ENCODE measurements at places on chromosomes 3 and 15. TPM values are rescaled to one million over a fixed set of nuclear protein-coding genes. Genes with fewer than 3 reads are reported as not detected.

- H3K4me1 ChIP-seq = peaks cover 6% of the 10 kb centered on the region
- no peaks in the 10 kb centered on the region for H3K27me3 ChIP-seq
- DNase-seq = no peak
- H3K4me3 ChIP-seq = no peak overlapping the region
Observed at GRCh38 chr15:92164327-92165000, 229.2 kb upstream of the ST8SIA2 start.

GRCh38 chr3:119781330-119782198 is at the start of gene NR1I2:
Gene NR1I2, plus strand, starts transcription at chr3:119782101.
- no peak for DNase-seq
- H3K27ac ChIP-seq = no peak within 1 kb of the TSS
- no peak within 1 kb of the TSS for H3K4me3 ChIP-seq
- H3K4me1 ChIP-seq = peaks cover 9% of the 10 kb centered on the region
- no peaks in the 10 kb centered on the region for H3K36me3 ChIP-seq

GRCh38 chr3:29279806-29280205 is 1.1 kb upstream of the RBMS3 start:
- peaks cover 31% of the 10 kb centered on the region for H3K4me1 ChIP-seq
- DNase-seq = no peak
- H3K4me3 ChIP-seq = no peak overlapping the region
- peaks cover 10% of the 10 kb centered on the region for H3K27me3 ChIP-seq

- no peak overlapping the region for H3K4me3 ChIP-seq
- H3K27ac ChIP-seq = no peak overlapping the region
- H3K27me3 ChIP-seq = peaks cover 15% of the 10 kb centered on the region
Observed at GRCh38 chr15:101441696-101442095, 47.8 kb downstream of the PCSK6 start.

Gene ZNF501
- 2.0 TPM for total RNA-seq

Gene PRR20G
- total RNA-seq = not detected

Gene LRCH3
- total RNA-seq = 77.5 TPM
